MCF 10A (cell line): ENCODE measurements at places on chromosomes 2 and 18.

DNA sequence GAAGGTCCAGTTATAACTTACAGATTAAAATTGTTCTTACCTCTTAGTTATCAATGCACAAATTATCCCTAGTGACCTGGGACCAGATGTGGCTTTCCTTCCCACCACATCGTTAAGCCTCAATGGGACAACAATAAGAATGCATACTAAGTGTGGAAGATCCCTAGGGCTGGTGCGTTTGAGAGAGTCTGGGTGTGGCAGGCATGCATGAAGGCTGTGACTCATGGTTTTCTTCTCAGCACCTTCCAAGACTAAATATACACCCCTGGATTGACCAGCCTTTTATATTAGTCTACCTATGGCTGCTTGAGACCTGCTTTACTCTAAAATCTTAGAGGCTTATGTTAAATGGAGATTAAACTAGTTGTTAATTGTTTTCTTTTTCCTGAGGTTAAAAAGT, 261.7 kb upstream of the SLC14A2 start:
- peak; percentile 57 for DNase-seq

GRCh38 chr2:241443486-241444223, 64.7 kb downstream of the STK25 start:
- peak; percentile 73 for DNase-seq

DNA sequence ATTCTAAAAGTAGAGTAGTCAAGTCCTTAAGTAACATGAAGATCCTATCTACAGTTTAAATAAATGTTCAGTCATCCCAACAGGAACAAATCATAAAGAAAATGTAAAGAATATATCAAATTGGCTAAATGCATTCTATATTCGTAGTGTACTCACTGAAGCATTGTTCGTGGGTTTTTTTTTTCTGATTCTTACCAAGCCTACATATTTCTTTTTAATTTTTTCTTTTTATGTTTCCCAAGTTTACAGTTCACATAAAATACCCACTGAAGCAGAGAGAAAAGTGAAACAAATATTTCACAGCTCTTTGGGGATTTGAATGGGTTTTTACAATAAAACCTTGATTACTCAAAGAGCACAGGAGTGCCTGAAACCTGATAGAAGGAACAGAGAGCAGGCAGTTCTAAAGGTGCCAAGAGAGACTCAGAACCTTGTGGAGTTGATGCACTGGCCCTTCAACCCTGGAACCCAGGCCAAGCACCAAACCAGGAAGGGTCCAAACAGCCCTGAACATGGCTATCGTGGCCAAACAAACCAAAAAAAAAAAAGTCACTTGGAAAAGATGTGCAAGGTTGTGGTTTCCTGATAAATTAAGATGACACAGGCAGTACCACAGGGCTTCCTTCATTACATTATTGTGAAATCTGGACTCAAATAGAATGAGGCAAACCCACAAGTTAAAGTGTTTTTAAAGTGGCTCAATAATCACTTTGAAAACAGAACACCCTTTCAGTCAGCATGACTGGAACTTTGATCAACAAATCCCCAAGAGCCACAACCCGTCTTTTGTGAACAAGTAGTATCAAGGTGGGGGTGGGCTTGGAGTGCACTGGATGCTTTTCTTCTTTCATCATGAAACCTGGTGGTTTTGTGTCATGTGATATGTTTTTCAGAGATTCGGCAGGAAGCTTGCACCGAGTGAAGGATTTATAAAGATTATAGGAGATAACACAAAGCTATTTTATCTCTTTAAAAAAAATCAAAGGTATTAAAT, 245.0 kb upstream of the FN1 start:
- DNase-seq, result peak; percentile 74

- DNase-seq, result peak; percentile 61
These were observed 100.1 kb downstream of the HRH4 start for GRCh38 chr18:24560511-24560981.

GRCh38 chr2:223908304-223908998, 36.7 kb downstream of the WDFY1 start:
- DNase-seq, result no peak

DNA sequence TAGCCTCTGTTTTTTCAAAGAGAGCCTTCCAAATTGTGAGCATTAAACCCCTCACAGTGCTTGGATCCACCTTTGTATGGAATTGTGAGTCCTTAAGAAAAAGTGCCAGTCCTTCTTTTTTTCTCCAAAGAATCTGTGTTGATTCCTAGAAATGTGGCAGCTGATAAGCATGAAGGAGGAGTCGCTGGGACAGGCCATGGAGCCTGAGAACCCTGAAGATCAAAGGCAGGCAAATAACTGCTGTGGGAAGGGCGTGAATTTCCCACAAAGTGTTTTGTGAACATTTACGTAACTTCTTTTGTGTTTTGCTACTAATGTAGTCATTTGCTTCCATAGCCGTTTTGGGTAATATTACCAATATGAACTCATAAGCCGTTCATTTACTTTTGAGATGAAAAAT, 27.7 kb upstream of the CHMP1B start:
- DNase-seq, result no peak

- DNase-seq, result no peak
These were observed 132.0 kb downstream of the INHBB start for GRCh38 chr2:120477831-120478481.

GRCh38 chr18:10679557-10680270, 153.9 kb downstream of the NAPG start:
- DNase-seq, result no peak

- DNase-seq, result peak; percentile 63
These were observed 68.7 kb downstream of the MTHFD2 start for GRCh38 chr2:74267068-74267467.

DNA sequence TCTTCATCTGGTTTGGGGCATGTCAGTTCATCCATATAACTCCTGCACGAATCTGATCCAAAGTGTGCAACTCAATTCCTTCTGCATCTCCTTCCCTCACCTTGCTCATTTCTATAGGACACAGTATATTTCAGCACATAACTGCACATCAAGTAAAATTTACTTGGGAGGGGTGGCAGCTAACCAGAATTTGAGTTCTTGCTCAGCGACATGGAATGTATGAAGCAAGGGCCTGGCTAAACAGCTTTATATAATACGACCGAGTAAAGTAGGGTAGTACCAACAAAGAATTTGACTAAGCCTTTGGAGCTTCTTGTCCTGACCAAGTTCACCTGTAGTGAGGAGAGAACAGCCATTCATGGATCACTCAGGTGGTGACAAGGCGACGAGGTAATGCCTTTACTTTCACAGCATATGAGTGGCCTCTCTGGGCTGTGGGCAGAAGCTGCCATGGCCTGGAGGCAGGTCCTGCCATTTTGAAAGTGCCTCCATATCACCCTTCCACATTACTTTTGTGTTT, 570.2 kb upstream of the TNP1 start:
- no peak for DNase-seq

- no peak for DNase-seq
These were observed 7.6 kb downstream of the STAMBP start for GRCh38 chr2:73836141-73836943.

- DNase-seq, result no peak
These were observed 15.6 kb downstream of the ATOH8 start for GRCh38 chr2:85769236-85769982.

DNA sequence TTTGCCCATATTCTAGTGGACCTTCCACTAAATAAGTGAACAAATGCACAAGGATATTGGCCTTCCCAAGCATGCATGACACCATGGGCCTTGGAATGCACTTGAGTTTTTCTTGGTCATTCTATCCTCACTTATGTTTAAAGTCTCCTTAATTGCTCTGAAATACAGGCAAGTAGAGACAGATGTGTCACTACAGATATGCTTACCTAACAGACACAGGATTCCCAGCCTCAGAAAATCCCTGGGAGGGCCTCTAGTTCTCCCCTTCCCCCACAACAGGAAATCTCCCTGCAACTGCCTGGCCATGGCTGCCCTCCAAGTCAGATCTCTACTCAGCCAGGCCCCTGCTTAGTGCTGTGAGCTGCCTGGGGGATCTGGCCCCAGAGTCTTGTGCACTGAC, 445.2 kb downstream of the IRS1 start:
- DNase-seq, result peak; percentile 5

DNA sequence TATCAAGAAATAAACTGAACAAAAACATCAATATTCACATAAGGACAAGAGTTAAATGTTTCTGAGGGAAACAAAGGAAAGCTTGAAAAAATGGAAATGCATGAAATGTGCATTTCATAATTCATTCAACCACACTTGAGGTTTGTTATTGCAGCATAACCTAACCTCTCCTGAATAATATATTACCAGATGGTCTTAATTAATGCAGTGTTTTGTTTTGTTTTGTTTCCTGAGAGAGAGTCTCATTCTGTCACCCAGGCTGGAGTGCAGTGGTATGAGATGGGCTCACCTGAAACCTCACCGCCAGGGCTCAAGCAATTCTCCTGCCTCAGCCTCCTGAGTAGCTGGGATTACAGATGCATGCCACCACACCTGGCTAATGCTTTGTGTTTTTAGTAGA, 139.9 kb upstream of the PIEZO2 start:
- DNase-seq, result no peak

- DNase-seq, result no peak
These were observed 61.3 kb upstream of the ITGA4 start for GRCh38 chr2:181395851-181396250.

- DNase-seq, result no peak
These were observed 93.7 kb downstream of the MAPRE2 start for GRCh38 chr18:35134791-35135531.

DNA sequence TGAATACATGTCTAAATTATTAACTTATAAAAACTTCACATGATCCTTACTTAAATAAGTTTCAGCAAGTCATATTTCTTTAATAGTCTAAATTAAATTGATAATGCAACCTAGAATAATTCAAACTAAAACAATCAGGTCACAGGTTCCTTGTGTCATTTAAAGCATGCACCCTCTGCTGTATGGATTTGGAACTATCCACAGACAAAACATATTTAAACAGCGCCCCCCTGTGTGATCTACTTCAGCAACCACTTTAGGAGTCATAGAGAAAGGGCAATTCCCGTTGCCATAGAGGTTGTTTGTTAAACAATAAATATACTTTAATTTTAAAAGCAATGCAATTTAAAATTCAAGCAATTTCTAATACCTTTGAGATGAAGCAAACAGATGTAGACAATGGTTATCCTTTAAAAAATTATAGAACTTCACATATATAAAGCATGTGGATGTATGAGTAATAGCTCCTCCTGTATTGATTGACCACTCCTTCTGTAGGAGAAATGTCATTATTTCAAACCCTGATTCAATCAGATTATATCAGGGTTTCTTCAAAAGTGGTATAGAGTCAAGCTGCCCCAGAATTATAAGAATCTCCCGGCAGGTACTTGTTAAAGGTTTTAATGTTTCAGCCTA, 21.2 kb downstream of the GRB14 start:
- DNase-seq, result peak; percentile 81

GRCh38 chr18:11963991-11964484, 17.3 kb upstream of the IMPA2 start:
- DNase-seq, result no peak

GRCh38 chr2:197677483-197677882, 2.1 kb upstream of the RFTN2 start:
- DNase-seq, result peak; percentile 18

- no peak for DNase-seq
These were observed 391.7 kb downstream of the TNS1 start for GRCh38 chr2:217611056-217611455.

DNA sequence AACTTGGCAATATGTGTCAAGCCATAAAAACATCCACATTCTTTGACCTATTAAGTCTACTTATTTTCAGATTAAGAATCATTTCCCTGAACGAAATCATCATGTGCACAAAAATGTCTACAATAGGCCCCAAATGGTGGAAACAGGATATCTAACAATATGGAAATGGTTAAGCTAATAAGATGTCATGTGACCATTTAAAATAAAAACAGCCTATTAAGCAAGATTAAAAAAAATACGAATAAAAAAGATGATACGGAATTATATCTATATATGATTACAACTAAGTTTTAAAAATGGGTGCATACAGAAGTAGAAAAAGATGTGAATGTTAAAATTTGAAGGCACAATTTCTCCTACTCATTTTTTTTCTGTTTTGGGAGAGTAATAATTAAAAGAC, 118.6 kb upstream of the ACVR1C start:
- no peak for DNase-seq

- peak; percentile 37 for DNase-seq
These were observed 102.7 kb upstream of the TAF1B start for GRCh38 chr2:9740382-9741073.

DNA sequence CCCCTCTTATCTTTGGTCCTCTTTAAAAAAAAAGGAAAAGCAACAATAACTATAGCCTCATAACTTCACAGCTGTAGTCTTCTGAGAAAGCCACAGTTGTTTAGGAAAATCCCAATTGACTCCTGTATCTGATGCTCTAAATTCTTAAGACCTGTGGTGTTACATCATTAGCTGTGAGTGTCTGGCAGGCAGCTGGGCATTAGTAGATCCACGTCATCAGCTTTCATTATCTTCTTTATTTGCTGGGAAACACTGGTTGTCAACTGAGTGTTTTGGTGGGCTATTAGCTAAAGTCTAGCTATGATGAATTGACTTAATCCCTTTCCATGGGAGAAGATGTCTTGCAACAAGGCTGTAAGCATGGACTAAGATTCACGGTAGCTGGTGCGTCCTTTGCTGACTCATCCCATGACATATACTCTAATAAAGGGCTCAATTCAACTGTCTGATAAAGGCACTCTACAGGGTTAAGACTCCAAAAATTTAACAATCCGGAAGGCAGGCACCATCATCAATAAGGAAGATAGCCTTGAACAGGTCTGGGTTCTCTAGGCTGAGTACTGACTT, 517.2 kb downstream of the PLCL1 start:
- no peak for DNase-seq

DNA sequence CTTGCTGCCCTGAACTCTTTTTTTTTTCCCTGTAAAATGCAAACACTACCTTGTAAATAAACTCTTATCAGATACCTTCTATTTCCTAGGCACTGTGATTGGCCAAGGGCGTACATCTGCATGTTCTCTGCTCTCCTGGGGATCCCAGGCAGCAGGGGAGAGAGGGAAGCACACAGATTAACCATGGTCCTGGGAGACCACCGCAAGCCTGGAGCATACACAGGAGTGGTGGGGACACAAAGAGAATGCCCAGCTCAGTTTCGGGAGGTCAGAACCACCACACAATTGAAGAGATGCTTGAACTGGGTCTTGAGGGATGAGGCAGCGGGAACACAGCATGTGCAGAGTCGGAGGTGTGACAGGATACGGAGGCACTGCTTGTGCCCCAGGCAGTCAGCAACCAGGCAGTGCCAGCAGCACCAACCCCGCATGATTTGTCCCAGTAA, 2.1 kb downstream of the GREB1 start:
- no peak for DNase-seq

DNA sequence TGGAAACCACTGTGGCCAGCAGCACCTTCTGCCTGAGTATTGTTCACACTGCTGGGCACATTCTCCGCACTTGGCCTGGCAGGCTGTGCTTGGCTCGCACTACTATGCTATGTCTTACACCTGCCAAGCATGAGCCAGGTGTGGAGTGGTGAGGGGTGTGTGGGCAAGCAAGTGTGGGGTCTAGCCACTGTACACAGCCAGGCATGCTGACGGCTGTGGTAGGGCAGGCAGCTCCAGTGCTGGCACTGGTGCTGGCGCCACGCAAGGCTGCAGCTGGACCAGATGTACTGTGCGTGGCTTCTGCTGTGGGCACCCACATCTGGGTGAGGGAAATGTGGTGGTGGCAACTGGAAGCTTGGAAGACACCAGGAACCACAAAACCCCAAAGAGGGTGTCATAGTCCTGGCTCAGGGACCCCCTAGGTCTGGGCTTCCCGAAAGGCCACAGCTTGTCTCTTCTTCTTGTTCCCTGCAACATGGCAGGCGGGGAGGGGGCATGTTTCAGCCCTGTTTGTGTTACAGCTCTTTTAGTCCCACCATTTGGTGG, 101.5 kb downstream of the ALMS1 start:
- DNase-seq, result no peak

GRCh38 chr2:102461188-102461587, 11.8 kb upstream of the SLC9A4 start:
- DNase-seq, result no peak

- no peak for DNase-seq
These were observed 96.8 kb downstream of the ST6GAL2 start for GRCh38 chr2:106789185-106789584.
